ENCODE measurements at places on chromosomes 5 and 9.

DNA sequence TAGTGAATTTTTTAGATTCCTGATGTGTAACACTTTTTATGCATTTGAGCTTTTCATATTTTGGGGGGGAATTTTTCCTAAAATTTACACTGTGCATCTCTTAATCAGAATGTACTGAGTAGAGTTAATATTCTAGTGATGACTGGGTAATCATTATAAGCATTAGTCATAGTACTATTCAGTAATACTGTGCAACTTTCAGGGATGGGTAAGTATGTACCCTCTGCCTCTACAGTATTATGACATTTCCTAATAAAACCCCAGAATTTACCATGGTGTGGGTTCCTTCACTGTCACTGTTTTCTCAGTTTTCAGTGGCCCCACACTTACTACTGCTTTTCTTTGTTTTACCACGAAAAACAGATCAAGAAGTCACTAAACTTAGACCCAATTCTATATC lies 2.8 kb upstream of the CMYA5 start:
- DNase-seq = no peak

DNA sequence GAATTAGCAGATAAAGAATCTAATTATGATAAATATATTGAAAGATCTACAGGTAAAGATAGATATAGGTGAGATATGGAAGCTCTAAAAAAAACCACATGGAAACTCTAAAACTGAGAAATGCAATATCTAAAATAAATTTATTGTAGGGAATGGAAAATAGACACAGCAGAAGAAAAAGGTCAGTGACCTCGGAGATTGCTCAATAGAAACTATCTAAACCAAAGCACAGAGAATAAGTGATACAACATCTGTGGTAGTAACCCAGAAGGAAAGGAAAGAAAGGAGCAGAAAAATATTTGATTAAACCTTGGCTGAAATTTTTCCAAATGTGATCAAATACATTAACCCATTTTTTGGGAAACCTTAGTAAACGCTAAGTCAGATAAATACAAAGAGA lies 43.1 kb upstream of the GLIPR2 start:
- no peak for DNase-seq

DNA sequence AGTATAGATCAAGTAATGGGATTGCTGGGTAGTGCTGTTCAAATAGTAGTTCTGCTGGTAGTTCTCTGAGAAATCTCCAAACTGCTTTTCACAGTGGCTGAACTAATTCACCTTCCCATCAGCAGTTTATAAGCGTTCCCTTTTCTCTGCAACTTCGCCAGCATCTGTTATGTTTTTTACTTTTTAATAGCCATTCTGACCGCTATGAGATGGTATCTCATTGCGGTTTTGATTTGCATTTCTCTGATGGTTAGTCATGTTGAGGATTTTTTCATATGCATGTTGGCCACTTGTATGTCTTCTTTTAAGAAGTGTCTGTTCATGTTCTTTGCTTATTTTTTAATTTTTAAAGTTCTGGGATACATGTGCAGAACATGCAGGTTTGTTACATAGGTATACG lies 279.2 kb upstream of the NREP start:
- no peak for DNase-seq

DNA sequence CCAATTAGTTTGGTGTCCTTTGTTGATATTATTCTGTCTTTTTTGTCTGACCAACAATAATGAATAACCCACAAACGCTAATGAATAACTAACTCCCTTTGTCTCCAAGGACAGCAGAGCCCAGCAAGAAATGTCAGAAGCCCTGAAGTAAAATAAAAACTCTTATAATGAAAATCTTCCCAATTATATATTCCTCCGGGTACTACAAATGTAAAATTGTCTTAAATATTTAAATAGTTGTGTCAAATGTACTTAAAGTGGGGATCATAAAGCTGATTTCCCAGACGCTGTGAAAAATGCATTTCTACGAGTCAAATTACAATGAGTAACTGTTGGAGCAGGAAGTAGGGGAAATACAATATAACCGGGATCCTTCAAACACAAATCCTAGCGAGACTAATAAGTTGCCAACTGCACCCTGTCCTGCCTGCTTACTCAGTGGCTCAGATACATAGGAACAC lies 22.3 kb downstream of the GLIS3 start:
- DNase-seq = no peak

DNA sequence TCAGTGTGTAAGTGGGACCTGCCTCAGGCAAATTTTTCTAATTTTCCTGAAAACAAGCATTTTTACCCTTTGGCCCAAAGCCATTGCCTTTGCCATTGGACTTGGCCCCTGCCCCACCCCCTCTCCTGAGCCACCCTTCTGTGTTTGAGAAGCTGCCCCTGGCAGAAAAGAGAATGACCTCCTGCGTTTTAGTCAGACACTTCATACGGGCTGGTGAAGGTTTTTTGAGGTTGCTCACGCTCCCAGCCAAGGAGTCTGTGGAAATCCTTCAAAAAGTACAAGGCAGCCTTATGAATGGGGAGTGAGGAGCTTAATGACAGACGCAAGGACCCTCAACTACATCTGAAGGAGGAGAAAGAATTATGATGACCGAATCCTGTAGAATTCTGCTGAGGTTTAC lies 308.9 kb downstream of the SLIT3 start:
- DNase-seq = no peak

- DNase-seq = no peak
Observed at GRCh38 chr9:94157050-94157801, 73.0 kb downstream of the PTPDC1 start.

GRCh38 chr9:119768266-119768665 lies 399.0 kb upstream of the BRINP1 start:
- no peak for DNase-seq

DNA sequence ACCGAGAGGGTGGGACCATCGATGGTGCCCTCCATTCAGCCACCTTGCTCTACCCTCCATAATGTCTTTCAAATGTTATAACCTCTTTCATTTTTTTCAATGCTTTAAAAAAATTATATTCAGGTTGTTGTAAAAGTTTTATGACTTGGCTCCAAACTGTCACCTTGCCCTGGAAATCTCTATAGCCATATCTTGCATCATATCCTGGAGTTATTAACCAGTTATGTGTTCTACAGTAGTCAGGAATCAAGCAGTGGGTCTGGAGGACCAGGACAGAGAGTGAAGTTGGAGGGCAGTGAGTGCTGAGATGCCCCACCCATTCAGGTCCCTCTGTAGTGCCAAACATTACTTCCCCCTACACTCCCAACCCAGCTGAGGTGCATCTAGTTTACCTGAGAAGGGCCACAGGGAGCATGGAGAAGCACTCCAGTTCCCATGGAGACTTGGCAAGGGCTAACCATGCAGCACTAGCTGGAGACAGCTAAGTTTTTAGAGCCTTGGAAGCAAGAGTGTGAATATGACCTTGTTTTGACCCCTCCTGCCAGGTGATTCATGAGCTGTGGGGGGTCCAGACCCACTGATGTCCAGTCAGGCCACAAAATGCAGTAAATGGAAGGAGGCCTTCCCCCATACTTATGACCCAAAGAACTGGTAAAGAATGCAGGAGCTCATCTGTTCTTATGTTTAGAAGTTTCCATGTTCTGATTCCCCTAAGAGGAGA lies 5.5 kb downstream of the IFNA8 start:
- DNase-seq = no peak

- DNase-seq = no peak
Observed at GRCh38 chr9:71790296-71790695, 22.0 kb upstream of the CEMIP2 start.

GRCh38 chr9:79764374-79764773 lies 192.6 kb downstream of the TLE4 start:
- DNase-seq = no peak

DNA sequence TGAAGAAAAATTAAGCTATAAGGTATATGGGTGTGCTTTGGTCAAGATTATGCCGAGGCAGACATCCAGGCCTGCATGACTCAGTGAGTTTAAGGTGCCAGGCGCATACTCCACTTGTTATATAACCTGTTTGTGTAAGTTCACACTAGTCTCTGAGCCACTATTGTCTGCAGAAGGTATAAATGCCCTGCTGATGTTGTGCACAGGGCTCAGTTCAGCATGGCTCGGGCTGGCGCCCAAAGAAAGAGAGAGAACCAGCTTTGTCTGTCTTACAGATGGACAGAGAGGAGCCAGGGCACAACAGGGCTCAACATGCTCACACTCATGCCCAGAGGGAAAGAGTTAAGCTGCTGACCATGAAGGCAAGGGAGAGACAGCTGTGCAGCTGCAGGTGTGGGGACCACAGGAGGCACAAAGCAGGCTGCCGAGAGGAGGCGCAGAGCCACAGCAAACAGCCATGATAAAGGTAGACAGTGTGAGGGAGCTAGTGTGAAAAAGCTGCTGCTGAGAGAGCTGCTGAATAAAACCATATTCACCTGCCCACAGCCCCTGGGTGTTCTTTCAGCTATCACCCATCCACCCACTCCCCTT lies 1587.6 kb upstream of the C9orf72 start:
- no peak for DNase-seq

GRCh38 chr5:30871196-30871595 lies 322.3 kb upstream of the CDH6 start:
- no peak for DNase-seq

DNA sequence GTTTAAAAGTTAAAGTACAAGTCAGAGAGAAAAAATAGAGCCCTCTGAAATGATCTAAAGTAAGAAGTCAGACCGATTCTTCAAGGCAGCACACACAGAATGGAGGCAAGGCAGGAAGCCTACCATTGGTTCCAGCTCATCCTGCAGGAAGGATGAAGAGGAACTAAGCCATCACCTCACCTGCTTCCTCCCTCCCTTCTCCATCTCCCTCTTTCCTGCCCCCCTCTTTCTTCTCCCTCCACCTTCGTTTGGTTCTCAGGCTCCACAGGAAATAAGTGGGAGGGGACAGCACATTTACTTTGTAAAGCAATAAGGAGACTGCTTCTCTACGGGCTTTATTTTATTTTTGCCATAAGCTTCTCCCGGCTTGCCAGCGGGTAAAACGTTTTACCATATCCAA lies 213.4 kb downstream of the TRIM32 start:
- no peak for DNase-seq

GRCh38 chr5:111670826-111671492 lies 86.0 kb downstream of the NREP start:
- no peak for DNase-seq

- DNase-seq = no peak
Observed at GRCh38 chr5:14061106-14061505, 82.0 kb upstream of the TRIO start.
